ENCODE measurements at places on chromosomes 2 and 18. TPM values are rescaled to one million over a fixed set of nuclear protein-coding genes. Genes with fewer than 3 reads are reported as not detected.

Gene HNMT
- 81.7 TPM for total RNA-seq

Gene FIGN
- 2.5 TPM for total RNA-seq

Gene EEF1B2
- total RNA-seq, result 100 TPM

Gene MARCHF7
- 69.6 TPM for total RNA-seq

Gene CCDC141
- 18.5 TPM for total RNA-seq

Gene MOGAT1
- total RNA-seq, result 1.00 TPM

Gene ALK
- total RNA-seq, result 0.40 TPM

Gene DPP10
- not detected for total RNA-seq

Gene IHH
- total RNA-seq, result 4.4 TPM

Gene WNT6
- total RNA-seq, result 0.44 TPM

Gene LHCGR
- total RNA-seq, result not detected

GRCh38 chr2:232132181-232132580 lies 170.7 kb downstream of the DIS3L2 start:
- DNase-seq, result no peak
- H3K27me3 ChIP-seq, result no peaks in the 10 kb centered on the region
- H3K4me3 ChIP-seq, result no peak overlapping the region

GRCh38 chr18:8520266-8520665 lies 89.0 kb upstream of the RAB12 start:
- no peak overlapping the region for H3K4me3 ChIP-seq
- no peaks in the 10 kb centered on the region for H3K27me3 ChIP-seq
- no peaks in the 10 kb centered on the region for H3K4me1 ChIP-seq

GRCh38 chr2:109164739-109165221 lies 35.8 kb downstream of the SH3RF3 start:
- no peak overlapping the region for H3K4me3 ChIP-seq
- DNase-seq, result no peak
- peaks cover 31% of the 10 kb centered on the region for H3K4me1 ChIP-seq
- H3K36me3 ChIP-seq, result no peaks in the 10 kb centered on the region
- H3K27me3 ChIP-seq, result no peaks in the 10 kb centered on the region

DNA sequence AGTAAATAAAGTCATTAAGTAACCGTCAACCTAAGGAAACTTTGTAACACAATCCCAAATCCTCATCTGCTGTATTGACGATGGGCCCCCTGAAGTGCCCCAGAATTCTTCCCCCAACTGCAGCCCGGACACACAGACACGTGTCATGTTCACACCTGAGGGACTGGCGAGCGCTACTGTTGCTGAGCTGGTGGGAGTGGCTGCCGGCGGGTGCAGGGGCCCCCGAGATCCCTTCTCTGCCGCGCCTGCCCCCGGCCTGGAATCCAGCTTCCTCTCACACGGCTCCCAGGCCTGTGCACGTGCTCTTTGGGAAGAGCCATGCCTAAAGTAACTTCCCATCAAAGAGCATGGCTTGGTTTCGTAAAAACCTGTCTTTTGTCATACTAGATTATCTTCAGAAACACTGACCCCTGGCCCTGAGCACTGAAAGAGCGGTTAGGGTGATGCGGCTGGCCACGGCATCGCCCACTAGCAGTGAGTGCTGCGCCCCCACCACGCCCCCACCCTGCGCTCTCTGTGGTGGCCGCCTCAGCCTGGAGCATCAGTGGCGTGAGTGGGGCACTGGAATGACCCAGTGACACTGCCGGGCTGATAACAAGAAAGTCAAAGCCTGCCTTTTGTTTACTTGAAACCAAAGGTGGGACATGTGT lies 56.0 kb downstream of the ADI1 start:
- H3K36me3 ChIP-seq, result peaks cover 33% of the 10 kb centered on the region
- no peak overlapping the region for H3K27ac ChIP-seq
- H3K27me3 ChIP-seq, result no peaks in the 10 kb centered on the region
- DNase-seq, result no peak
- H3K4me3 ChIP-seq, result no peak overlapping the region
- peaks cover 12% of the 10 kb centered on the region for H3K4me1 ChIP-seq

- H3K4me1 ChIP-seq, result no peaks in the 10 kb centered on the region
- H3K4me3 ChIP-seq, result no peak overlapping the region
- no peak for DNase-seq
- H3K27ac ChIP-seq, result no peak overlapping the region
Observed at GRCh38 chr18:32257084-32257785, 67.4 kb downstream of the MEP1B start.

DNA sequence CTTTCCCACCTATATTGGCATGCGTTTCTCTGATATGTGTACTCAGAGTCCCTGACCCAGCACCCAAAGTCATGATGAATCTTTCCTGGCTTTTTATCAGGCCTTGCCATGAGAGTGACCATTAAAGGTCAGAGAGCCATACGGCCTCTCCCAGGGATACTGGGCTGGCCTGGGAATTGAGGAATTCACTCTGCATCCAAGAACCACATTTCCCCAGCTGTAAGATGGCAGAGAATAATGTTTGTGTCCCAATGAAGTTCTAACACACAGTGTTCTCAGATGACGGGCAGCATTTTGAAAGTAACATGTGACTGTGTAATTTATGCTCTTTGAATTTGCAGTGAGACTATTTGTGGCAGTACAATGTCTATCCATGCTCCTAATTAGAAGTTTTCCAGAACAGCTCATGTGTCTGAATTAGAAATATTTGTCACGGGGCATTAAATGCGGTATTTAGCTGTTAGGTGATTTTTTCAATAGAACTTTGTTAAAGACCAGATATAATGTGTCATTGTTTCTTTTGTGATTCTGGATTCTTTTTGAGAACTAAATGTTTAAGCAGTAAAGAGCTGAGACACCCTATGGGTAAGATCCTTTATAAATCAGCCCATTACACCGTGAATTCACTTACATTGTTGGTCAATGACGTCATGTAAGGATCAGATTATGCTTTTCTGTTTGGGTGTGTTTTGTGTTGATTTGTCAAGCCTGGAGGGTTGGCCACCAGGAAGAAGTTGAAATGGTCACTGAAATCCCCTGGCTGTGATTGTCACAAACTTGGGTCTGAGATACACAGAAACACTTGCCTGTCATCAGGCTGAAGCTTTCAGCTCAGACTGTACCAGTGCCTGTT lies 7.3 kb upstream of the SLC3A1 start:
- no peaks in the 10 kb centered on the region for H3K4me1 ChIP-seq
- H3K4me3 ChIP-seq, result no peak overlapping the region
- no peak overlapping the region for H3K27ac ChIP-seq
- no peaks in the 10 kb centered on the region for H3K27me3 ChIP-seq
- DNase-seq, result no peak

DNA sequence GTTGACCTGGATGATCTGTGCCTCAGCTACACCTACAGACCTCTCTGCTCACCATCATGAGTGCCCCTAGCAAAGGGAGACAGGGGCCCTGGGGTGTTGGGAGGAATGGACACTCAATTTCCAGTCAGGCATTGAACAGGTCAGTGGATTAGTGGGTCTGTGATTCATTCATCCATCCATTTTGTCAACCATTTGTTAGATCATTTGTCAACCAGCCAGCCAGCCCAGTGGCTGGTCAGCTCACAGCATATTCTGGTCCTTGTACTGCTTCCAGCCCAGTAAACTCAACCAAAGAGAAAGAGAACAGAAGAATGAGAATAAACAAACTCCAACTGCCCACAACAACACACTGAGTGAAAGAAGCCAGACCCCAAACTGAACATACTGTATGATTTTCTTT lies 4.6 kb upstream of the KLF11 start:
- H3K4me3 ChIP-seq, result no peak overlapping the region
- no peaks in the 10 kb centered on the region for H3K36me3 ChIP-seq
- no peak for DNase-seq
- H3K27ac ChIP-seq, result peak overlapping the region; percentile 83
- H3K27me3 ChIP-seq, result no peaks in the 10 kb centered on the region

DNA sequence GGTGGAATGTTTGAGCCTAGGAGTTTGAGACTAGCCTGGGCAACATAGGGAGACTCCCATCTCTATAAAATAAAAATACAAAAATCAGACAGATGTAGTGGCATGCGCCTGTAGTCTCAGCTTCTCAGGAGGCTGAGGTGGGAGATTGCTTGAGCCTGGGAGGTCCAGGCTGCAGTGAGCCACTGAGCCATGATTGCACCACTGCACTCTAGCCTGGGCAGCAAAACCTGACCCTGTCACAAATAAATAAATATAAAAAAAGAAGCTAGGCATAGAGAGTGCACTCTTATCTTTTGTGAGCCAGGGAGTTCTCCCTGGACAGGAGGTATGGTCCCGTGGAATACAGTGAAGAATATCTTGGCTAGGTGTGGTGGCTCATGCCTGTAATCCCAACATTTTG lies 11.0 kb upstream of the KYNU start:
- no peak overlapping the region for H3K4me3 ChIP-seq
- DNase-seq, result no peak
- H3K4me1 ChIP-seq, result no peaks in the 10 kb centered on the region
- H3K27ac ChIP-seq, result peak overlapping the region; percentile 35
- H3K27me3 ChIP-seq, result no peaks in the 10 kb centered on the region

DNA sequence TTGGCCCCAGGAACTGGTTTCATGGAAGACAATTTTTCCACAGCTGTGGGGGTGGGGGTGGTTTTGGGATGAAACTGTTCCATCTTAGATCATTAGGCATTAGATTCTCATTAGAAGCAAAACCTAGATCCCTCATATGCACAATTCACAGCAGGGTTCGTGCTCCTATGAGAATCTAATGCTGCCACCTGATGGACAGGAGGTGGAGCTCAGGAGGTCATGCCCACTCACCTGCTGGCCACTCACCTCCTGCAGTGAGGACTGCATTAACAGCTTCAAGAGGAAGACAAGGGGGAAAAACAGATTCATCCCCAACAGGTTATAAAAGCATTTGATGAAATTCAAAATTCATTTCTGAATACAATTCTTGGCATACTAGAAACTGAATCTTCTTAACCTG lies 38.5 kb downstream of the THAP4 start:
- H3K27ac ChIP-seq, result no peak overlapping the region
- H3K4me1 ChIP-seq, result no peaks in the 10 kb centered on the region
- peak; percentile 48 for DNase-seq
- H3K27me3 ChIP-seq, result no peaks in the 10 kb centered on the region
